Renal pelvis (tissue), 12 donors: ENCODE measurements at places on chromosomes 11 and 22. TPM values are rescaled to one million over a fixed set of nuclear protein-coding genes. Genes with fewer than 3 reads are reported as not detected.

GRCh38 chr11:46380340-46381047, 975 bp upstream of the MDK start:
- DNase-seq, result no peak

DNA sequence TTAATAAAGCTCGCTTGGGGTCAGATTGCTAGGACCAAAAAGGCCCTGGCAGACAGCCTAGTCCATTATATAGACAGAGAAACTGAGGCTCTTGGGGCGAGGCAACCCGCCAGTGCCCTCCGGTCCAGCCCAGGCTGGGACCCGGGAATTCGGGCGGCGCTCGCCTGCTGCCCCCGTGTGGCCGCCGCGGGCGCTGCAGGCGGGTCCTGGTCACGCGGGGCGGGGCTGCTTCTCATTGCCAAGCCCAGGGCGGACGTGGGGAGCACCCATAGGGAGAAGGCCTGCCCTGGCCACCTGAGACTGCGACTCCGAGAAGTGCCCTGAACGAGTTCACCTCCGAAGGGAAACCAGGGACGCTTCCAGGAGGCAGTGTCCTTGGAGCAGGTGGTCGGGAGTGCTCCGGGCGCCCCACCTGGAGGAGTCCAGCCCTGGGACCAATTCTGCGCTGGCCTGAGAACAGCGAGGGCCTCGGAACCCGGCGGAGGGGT, 36.0 kb upstream of the CSNK1E start:
- DNase-seq, result no peak

- no peak for DNase-seq
Measured at GRCh38 chr11:78415338-78415737, 2.3 kb downstream of the GAB2 start.

DNA sequence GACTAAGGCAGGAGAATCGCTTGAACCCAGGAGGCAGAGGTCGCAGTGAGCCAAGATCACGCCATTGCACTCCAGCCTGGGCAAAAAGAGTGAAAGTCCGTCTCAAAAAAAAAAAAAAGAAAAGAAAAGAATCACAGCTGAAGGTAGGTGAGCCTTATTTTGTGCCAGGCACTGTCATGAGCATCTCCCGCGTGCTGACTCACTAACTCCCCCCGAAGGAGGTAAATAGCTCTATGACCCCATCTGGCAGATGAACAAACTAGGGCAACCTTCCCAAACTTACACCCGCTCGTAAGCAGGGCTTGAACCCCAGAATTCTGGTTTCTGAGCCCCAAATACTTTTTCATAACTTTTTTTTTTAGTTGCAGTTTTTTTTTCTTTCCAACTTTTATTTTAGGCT, 60.3 kb downstream of the ANO1 start:
- no peak for DNase-seq

- no peak for DNase-seq
Measured at GRCh38 chr11:680476-680875, 14.5 kb downstream of the DEAF1 start.

DNA sequence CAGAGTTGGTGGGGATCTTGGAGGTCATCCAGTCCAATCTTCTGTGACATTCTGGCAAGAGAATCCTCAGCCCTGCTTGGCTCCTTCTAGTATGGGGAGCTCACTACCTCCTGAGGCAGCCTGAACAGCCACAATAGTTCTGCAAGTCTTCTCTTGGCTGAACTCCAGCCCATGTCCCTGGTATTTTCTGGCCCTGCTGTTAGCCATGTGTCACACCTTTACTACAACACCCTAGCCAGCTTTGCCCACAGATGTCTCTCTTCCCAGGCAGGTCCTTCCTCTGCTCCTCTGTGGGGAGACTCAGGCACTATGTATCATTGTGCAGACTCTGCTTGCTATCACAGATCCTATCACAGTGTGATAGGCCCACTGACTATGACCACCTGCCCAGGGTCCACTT, 297.7 kb downstream of the CTTN start:
- DNase-seq, result no peak

GRCh38 chr11:64538501-64538951, 52.5 kb upstream of the SLC22A12 start:
- DNase-seq, result no peak

DNA sequence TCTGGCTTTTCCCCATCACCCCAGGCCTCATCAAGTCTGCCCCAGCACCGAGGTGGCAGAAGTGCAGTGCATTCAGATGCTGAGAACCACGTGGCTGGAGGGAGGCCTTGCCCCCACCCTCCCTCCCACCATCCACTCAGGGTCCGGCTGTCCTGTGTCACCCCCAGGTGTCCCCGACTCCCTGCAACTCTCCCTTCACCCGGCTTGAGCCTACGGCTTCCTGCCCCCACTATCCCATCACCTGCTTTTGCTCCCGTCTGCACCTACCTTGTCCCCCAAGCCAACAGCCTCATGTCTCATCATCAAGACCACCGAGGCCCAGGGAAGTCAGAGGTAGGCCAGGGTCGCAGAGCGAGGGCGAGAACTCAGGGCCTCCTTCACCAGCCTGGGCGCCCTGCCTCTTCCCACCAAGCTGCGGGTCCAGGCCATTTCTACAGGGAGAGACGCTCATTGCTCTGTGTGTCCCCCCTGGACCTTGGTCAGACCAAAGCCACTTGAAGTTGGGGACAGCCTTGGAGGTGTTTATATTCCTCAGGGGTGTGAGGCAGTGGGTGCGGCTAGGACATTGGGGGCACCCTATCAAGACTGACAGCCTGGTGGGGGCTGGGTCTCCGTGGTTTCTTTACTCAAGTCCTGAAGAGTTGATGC, 66.2 kb upstream of the CCND1 start:
- no peak for DNase-seq

DNA sequence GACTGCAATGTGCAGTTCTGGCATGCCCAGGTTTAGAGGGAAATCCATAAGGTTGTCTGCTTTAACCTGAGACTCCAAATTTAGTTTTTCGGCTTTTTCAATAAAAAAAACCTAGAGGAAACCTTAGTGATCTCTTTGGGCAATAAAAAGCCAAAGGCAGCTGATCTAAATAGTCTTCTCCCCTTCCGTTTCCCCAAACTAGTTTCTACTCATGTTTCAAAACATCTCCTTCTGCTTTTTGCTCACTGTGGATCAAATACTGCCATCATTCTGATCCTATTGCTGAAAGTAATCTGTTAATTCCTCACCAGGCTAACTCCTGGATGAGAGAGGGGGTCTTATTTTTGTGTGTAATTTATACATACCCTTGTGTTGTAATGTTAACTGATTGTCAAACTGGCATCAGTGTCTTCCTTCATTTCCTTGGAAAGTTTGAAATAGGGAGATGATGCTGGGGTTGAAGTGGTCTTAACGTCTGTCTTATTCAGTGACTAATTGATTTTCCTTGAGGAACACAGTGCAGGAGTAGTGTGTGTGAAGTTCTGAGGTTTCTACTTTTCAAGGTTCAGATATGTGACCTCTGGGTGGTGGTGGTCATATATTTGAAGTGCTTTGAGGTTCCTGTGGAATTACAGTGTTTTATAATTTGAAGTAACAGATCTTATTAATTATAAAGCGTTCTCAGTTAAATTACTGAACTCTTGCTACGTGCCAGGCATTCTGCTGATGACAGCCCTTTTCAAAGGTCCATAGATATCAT, 55.0 kb downstream of the ARHGAP42 start:
- no peak for DNase-seq

DNA sequence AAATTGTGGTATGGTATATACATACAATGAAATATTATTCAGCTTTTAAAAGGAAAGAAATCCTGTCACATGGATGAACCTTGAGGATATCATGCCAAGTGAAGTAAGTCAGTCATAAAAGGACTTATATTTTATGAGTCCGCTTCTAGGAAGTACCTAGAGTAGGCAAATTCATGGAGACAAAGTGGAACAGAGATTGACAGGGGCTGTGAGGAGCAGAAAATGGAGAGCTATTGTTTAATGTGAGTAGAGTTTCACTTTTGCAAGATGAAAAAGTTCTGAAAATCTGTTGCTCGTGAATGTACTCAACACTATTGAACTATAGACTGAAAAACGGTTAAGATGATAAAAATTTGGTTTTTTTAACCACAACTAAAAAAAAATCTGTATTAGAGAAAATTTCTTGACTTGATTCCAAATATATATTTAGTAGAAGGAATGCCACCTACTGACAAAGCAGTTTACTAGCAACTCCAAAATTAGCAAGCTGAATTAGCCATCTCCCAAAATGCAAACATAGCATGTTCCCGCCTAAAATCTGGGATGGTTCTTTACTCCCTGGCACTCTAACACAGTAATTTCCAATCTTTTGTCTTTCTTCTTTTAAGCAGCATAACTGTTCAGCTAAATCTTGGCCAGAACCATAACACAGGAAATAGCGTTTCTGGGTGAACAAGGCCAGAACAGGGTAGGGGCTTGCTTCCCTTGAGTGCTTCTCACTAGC, 1.5 kb downstream of the UFD1 start:
- DNase-seq, result no peak

GRCh38 chr11:65100674-65101350, 4.8 kb downstream of the VPS51 start:
- no peak for DNase-seq

GRCh38 chr11:65650547-65651338, 12.0 kb downstream of the RELA start:
- no peak for DNase-seq

DNA sequence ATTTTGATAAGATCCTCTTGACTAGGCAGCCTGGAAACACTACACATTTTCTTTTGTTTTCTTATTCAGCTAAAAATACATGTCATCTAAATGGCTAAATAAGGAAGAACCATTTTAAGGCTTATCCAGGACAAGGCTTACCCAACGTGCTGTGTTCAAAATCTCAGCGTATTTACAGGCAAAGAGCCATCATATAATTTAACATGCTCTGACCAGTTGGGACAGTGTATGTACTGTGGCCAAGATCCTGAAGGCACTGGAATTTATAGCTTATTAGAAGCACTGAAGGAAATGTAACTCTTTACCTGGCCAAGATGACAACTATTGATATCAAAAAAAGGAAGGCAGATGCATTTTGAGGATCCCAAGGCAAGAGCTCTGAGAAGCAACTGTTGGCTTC, 71.1 kb downstream of the PPFIBP2 start:
- no peak for DNase-seq

DNA sequence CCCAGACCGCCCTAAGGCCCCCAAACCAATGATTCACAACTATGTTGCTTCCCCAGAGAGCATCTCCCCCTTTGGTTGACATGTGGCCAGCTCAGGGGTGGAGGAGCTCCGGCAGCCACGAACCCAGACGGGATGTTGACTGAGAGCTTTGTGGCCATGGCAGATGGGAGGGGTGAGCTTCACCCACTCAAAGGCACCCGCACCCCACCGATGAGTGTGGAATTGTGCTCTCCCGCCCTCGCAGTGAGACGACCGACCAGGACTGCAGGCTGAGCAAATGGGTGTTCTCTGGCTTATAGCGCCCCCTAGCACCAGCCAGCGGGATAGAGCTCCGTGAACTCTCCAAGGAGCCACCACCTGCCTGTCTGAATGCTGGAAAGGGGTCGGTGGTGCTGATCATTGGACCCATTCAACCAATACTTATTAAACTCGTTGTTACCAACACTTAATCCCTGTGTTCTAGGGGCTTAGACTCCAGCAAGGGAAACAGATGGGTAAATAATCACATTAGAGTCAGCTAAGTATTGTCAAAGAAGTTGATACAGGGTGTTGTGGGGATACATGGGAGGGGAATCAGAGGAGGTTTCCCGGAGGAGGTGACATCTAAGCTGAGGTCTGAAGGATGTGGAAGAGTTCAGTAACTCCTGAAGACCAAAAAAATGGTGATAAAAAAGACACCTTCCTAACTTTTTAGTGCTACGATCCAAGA, 4.5 kb upstream of the TIMP3 start:
- peak; percentile 57 for DNase-seq

DNA sequence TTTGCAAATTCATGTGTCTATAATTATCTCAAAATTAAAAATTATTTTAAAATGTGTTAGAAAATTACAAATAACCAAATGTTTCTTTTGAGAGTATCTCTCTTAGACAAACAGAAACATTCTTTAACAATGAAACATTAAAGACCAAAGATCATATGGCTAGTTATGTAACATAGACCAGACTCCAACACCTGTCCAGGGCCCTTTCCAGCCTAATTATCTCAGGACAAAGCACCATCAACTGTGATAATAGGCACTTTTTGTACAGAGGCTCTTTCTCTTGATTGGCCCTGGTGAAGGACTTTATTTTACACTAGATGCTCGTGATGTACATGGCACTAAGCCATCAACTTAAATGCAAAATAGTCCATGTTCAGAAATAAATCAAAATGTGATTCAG, 5.0 kb upstream of the PLEKHA7 start:
- no peak for DNase-seq

- DNase-seq, result no peak
Measured at GRCh38 chr11:19075636-19076035, 15.1 kb upstream of the MRGPRX2 start.

DNA sequence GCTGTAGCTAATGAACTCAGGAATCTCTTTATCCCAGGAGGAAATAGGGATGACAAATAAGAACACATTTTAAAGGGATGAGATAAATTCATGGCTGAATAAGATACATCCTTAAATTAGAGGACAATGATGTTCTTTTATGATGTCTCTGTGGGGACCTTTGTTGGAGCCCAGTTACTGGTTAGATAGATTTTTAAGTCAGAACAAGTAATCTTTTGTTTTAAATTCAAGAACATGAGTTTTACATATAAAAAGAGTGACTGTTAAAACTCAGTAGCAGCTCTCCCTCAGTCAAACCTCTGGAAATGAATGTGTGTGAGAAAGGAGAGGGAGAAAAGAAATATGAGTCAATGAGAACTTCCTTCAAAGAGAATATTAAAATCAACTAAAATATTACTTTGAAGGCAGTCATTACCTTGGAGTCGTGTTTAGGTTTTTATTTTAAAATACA, 241.6 kb downstream of the SWAP70 start:
- no peak for DNase-seq

- DNase-seq, result no peak
Measured at GRCh38 chr11:70631624-70632047, 233.3 kb downstream of the CTTN start.

- no peak for DNase-seq
Measured at GRCh38 chr11:64843686-64844329, 645 bp downstream of the CDC42BPG start.

DNA sequence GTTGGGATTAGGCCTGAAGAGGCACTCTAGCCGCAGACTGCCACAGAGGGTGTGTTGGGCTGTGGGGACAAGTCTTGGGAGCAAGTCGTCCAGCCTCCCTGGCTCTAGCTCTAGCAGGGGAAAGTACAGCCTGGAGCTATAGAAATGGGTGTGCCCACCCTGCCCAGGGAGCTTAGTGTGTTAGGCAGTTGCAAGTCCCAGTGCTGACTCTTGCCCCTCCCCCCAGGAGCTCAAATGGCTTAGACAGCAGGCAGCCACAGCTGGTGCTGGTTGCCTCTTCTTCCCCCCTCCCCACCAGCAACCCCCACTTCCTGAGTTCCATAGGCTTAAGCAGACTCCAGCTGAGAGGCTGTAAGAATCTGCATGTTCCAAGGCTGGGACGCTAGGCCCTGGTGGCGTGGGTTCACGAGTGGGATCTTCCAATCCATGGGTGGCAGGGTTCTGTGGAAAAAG, 61.2 kb downstream of the GUCY1A2 start:
- DNase-seq, result no peak

Gene CENPM
- 13.8 TPM for polyA plus RNA-seq

Gene OR52I2
- 0.03 TPM for polyA plus RNA-seq

Gene OR51B5
- polyA plus RNA-seq, result 0.59 TPM

Gene STARD10
- 77.4 TPM for polyA plus RNA-seq

Gene SAA1
- polyA plus RNA-seq, result not detected

Gene F2
- 0.62 TPM for polyA plus RNA-seq

Gene PDGFB
- polyA plus RNA-seq, result 16.1 TPM

Gene MICAL2
- 6.0 TPM for polyA plus RNA-seq

Gene APOA1
- polyA plus RNA-seq, result 76.0 TPM

Gene CD6
- polyA plus RNA-seq, result 1.8 TPM

Gene OR8J1
- polyA plus RNA-seq, result not detected

Gene RTN4RL2
- 3.8 TPM for polyA plus RNA-seq

Gene MS4A4E
- 1.1 TPM for polyA plus RNA-seq

Gene CARNS1
- polyA plus RNA-seq, result 4.1 TPM

Gene ADSL
- 106 TPM for polyA plus RNA-seq
